Frontal cortex (tissue), 4 donors: ENCODE measurements at places on chromosomes 7 and 10. TPM values are rescaled to one million over a fixed set of nuclear protein-coding genes. Genes with fewer than 3 reads are reported as not detected.

CC2D2B gene
- 1.2 TPM for total RNA-seq

SNX13 gene
- total RNA-seq = 66.0 TPM

PHKG1 gene
- total RNA-seq = 3.7 TPM

FKBP6 gene
- not detected for total RNA-seq

IFRD1 gene
- total RNA-seq = 85.6 TPM

CCM2 gene
- 22.4 TPM for total RNA-seq
